ENCODE measurements at places on chromosomes 1 and 21. TPM values are rescaled to one million over a fixed set of nuclear protein-coding genes. Genes with fewer than 3 reads are reported as not detected.

Gene PBXIP1
- 76.5 TPM for total RNA-seq

Gene HPDL
- 2.6 TPM for total RNA-seq

Gene OR6K3
- not detected for total RNA-seq

Gene MYOG
- total RNA-seq, result 42.9 TPM

Gene FMO5
- total RNA-seq, result 1.4 TPM

Gene TAS1R1
- total RNA-seq, result not detected

DNA sequence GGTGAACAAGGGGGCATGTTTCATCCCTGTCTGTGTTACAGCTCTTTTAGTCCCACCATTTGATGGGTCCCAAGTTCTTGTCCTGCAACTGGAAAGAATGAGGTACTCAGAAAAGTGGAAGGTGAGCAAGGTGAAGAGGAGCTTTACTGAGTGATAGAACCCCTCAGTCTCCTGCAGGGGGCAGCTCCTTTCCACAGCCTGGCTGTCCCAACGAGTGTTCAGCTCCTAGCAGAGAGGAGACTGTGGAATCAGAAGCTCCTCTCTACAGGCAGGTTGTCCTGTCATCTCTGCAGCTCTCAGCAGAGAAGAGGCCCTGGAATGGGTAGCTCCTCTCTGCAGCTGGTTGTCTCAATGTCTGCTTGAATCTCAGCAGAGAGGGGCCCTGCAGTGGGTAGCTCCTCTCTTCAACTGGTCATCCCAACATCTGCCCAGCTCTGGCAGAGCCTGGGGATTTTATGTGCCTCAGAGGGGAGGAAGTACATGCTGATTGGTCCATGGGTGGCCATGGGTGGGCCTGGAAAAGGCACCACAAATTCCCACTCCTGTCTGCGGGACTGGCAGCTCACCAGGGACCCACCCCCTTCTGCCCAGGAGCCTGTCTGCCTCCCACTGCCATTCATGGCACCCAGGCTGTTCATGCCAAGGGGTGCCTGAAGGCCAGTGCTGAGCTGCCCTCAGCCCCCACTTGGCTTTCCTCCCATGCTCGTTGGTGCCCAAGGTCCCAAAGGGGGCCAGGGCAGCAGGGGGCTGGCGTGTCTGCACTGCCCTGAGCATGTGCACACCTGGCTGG, 25.7 kb downstream of the LDLRAD1 start:
- H3K27me3 ChIP-seq, result no peaks in the 10 kb centered on the region
- no peak overlapping the region for H3K4me3 ChIP-seq
- H3K4me1 ChIP-seq, result no peaks in the 10 kb centered on the region
- no peak overlapping the region for H3K27ac ChIP-seq

DNA sequence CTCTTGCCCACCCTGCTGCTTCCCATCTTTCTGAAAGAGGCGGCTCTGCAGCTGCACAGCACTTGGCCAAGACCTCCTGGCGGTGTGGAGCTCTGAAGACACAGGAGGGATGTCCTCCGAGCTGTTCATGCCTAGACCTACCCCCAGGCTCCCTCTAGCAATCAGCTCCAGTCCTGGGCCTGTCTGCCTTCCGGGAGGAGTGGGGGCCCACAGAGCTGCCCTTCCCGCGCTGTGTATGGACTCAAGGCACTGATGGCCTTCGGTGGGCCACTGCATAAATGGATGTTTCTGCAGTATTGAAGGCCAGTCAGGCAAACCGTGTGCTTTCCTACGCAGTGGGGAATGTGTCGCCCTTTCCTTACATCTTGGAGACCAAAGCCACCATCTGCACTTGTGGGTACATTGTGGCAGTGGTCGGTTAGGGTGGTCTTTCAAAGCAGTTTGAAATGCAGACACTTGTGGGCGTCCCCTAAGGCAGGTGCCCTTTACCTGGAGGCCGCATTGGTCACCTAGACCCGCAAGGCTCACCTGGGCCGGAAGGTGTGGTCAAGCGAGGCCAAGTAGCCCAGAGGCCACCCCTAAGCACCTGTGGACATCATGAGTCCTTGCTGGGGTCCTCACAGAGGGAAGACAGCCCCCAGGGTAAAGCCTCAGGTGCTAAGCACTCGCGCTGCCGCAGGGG, 912 bp upstream of the PKNOX1 start:
- no peak for DNase-seq
- no peaks in the 10 kb centered on the region for H3K27me3 ChIP-seq
- peak overlapping the region; percentile 79 for H3K4me3 ChIP-seq
- H3K4me1 ChIP-seq, result peaks cover 26% of the 10 kb centered on the region
- H3K27ac ChIP-seq, result peak overlapping the region; percentile 96

DNA sequence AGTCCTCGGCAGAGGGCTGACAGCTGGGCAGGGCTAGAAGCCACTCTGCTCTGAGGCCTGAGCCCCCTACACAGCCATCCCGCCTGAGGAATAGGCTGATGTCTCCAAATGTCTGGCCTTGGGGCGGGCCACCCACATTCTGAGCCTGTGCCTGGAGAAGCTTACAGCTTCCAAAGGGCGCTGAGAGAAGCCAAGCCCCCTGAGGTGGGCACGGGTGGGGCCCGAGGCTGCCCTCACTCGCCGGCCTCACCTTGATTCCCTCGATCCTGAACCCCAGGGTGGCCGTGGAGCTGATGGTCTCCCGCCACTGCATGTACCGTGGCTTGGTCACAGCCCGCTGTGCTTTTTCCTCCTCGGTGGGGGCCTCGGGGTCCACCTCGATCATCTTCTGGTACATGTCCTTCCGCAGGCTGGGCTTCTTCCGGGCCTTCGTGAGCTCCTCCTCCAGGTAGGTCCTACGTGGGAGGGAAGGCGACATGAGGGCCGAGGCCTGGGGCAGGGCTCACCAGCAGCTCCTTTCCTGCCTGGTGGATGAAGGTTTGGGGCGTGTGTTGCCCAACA, 93.2 kb downstream of the STUM start:
- H3K27me3 ChIP-seq, result no peaks in the 10 kb centered on the region
- no peak overlapping the region for H3K4me3 ChIP-seq
- peaks cover 34% of the 10 kb centered on the region for H3K4me1 ChIP-seq
- no peak overlapping the region for H3K27ac ChIP-seq
- H3K36me3 ChIP-seq, result peaks cover 23% of the 10 kb centered on the region
- DNase-seq, result peak; percentile 36

DNA sequence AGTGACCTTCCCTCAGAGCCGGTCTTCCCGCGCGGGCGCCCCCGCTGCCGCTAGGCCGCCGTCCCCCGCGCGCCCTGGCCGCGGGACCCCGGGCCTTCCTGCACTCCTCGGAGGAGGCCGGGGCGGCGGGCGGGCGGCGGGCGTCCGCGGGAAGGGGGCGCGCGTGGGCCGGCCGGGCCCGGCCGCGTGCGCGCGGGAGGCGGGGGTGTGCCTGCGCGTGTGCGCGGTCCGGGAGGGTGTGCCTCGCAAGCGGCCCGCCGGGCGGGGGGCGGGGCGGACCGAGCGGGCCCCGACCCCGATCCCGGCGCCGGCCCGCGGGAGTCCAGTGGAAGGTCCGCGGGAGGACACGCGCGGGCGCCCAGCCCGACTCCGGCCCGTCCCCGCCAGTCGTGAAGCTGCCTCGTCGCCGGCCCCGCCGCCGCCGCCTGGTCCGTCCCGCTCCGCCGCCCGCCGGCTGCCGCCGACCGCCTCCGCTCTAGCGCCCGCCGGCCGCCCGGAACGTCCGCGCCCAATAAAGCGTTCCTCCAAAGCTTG, 438 bp downstream of the MRPS6 start:
- peaks cover 45% of the 10 kb centered on the region for H3K4me1 ChIP-seq
- peaks cover 3% of the 10 kb centered on the region for H3K36me3 ChIP-seq
- H3K4me3 ChIP-seq, result peak overlapping the region; percentile 83
- peak; percentile 70 for DNase-seq
- peak overlapping the region; percentile 79 for H3K27ac ChIP-seq

- H3K4me3 ChIP-seq, result no peak overlapping the region
- DNase-seq, result no peak
- H3K27ac ChIP-seq, result no peak overlapping the region
- H3K4me1 ChIP-seq, result peaks cover 21% of the 10 kb centered on the region
These were observed 186.2 kb downstream of the RUNX1 start for GRCh38 chr21:34862951-34863350.

DNA sequence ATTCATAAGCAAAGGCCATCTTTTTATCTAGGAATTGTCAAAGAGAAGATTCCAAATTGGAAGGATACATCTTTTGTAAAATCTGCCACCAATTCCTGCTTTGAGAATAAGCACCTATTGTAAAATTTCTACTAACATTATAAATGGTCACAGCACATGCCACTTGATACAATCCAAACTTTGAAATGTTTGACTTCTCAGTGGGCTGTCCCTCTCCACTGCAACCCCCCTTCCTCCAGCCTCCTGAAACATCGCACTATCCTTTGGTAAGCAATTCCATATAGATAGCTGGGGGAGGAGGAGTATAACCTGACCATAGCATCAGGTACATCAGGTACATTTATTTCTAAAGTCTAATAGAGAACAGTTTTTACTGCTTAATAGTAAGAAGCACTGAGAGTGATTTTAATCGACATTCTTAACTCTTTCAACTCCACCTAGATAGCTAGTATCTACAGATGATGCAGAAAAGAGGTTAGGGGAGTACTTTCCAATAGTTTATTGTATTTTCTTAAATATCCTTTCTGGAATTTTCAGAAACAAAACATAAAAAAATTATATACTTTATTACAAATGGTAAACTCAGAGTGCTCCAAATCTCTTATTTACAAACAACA, 2.9 kb downstream of the JUN start:
- no peak for DNase-seq
- H3K4me3 ChIP-seq, result peak overlapping the region; percentile 99
- H3K36me3 ChIP-seq, result no peaks in the 10 kb centered on the region
- H3K27me3 ChIP-seq, result no peaks in the 10 kb centered on the region
- H3K27ac ChIP-seq, result peak overlapping the region; percentile 100

DNA sequence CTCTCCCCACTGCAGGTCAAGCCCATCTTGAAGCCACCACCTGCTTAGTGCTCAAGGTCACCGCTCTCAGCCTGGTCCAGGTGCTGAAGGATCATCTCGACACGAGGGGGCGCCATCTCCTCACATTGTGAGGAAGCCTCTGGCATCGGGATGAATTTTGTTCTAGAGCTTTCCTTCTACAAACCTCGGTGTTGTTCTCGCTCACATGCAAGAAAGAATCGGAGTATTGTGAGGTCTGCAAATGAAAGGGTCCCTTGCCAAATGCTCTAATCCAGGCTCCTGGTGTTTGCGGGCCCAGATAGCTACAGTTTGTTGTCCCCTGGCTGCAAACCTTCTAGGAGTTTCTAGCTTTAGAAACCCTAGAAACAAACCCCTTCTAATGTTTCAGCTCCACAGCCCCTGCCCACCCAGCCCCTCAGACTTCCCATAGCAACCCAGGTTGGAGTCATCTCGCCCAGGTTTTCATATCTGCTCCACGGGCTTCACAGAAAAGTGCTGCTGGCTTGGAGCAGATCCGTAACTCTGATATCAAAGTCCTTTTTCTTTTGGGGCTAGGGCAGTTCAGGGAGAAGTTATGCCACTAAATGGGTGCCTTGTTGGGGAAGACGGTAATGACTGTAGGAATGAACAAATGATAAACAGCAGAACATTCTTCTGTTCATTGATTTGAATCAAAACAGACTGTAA, 8.6 kb upstream of the ATP5PO start:
- no peaks in the 10 kb centered on the region for H3K4me1 ChIP-seq
- no peaks in the 10 kb centered on the region for H3K36me3 ChIP-seq
- no peak overlapping the region for H3K4me3 ChIP-seq
- DNase-seq, result peak; percentile 88
- H3K27ac ChIP-seq, result no peak overlapping the region

- peak; percentile 43 for DNase-seq
- no peaks in the 10 kb centered on the region for H3K36me3 ChIP-seq
- H3K4me1 ChIP-seq, result no peaks in the 10 kb centered on the region
- no peak overlapping the region for H3K4me3 ChIP-seq
These were observed 1398.6 kb downstream of the MRPL39 start for GRCh38 chr21:24208562-24209260.

- no peaks in the 10 kb centered on the region for H3K36me3 ChIP-seq
- no peaks in the 10 kb centered on the region for H3K27me3 ChIP-seq
- H3K27ac ChIP-seq, result no peak overlapping the region
These were observed 129.5 kb upstream of the DSCAM start for GRCh38 chr21:40976198-40977109.

GRCh38 chr1:156148216-156148615, 5.2 kb upstream of the SEMA4A start:
- DNase-seq, result no peak
- H3K4me1 ChIP-seq, result peaks cover 6% of the 10 kb centered on the region
- no peaks in the 10 kb centered on the region for H3K36me3 ChIP-seq
- peaks cover 5% of the 10 kb centered on the region for H3K27me3 ChIP-seq
- no peak overlapping the region for H3K4me3 ChIP-seq

GRCh38 chr21:43811262-43812105, 22.1 kb downstream of the RRP1 start:
- DNase-seq, result no peak
- H3K36me3 ChIP-seq, result no peaks in the 10 kb centered on the region
- no peak overlapping the region for H3K27ac ChIP-seq
- peak overlapping the region; percentile 39 for H3K4me3 ChIP-seq
- no peaks in the 10 kb centered on the region for H3K27me3 ChIP-seq
